ENCODE measurements at places on chromosomes 7 and 10. TPM values are rescaled to one million over a fixed set of nuclear protein-coding genes. Genes with fewer than 3 reads are reported as not detected.

Gene SHTN1
- total RNA-seq: 106 TPM

Gene WEE2
- total RNA-seq: 0.33 TPM

Gene PDE1C
- 2.9 TPM for total RNA-seq

Gene HIPK2
- 47.2 TPM for total RNA-seq

Gene KCND2
- 0.28 TPM for total RNA-seq

Gene PRPS1L1
- not detected for total RNA-seq

DNA sequence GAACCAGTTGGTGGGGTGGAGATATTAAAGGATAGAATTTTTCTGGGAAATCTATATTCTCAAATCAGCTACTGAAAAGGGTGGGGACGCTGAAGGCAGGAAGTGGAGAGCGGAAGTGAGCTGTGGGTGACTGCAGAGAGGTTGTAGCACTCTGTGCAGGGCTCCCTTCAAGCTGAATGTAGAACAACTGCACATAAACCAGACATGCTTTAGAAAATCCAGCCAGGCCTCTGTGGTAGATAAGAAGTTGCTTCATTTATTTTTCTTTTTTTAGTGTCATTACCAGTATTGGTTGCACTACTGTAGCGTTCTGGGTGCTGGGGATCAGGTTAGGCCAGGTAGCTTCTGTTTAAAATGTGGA, 127.8 kb downstream of the CELF2 start:
- H3K27ac ChIP-seq: peak overlapping the region; percentile 17
- H3K4me3 ChIP-seq: no peak overlapping the region
- H3K36me3 ChIP-seq: no peaks in the 10 kb centered on the region
- H3K27me3 ChIP-seq: peaks cover 1% of the 10 kb centered on the region
- H3K4me1 ChIP-seq: peaks cover 56% of the 10 kb centered on the region

GRCh38 chr7:24980534-24981170, 674 bp upstream of the OSBPL3 start:
- DNase-seq: no peak
- peak overlapping the region; percentile 26 for H3K27ac ChIP-seq
- no peaks in the 10 kb centered on the region for H3K36me3 ChIP-seq
- H3K4me3 ChIP-seq: peak overlapping the region; percentile 92
- peaks cover 2% of the 10 kb centered on the region for H3K27me3 ChIP-seq
- H3K4me1 ChIP-seq: peaks cover 24% of the 10 kb centered on the region

- no peaks in the 10 kb centered on the region for H3K27me3 ChIP-seq
- no peak overlapping the region for H3K4me3 ChIP-seq
- DNase-seq: no peak
- no peaks in the 10 kb centered on the region for H3K36me3 ChIP-seq
Measured at GRCh38 chr7:148480479-148481146, 110.0 kb upstream of the C7orf33 start.

- H3K27ac ChIP-seq: no peak overlapping the region
- H3K27me3 ChIP-seq: peaks cover 2% of the 10 kb centered on the region
- peaks cover 44% of the 10 kb centered on the region for H3K4me1 ChIP-seq
- no peak for DNase-seq
Measured at GRCh38 chr7:158819571-158820203, 9.6 kb downstream of the ESYT2 start.

- H3K4me1 ChIP-seq: peaks cover 15% of the 10 kb centered on the region
- H3K27ac ChIP-seq: no peak overlapping the region
- peak; percentile 21 for DNase-seq
- peaks cover 68% of the 10 kb centered on the region for H3K36me3 ChIP-seq
- H3K4me3 ChIP-seq: no peak overlapping the region
Measured at GRCh38 chr10:124010563-124011131, 82.8 kb downstream of the CHST15 start.

DNA sequence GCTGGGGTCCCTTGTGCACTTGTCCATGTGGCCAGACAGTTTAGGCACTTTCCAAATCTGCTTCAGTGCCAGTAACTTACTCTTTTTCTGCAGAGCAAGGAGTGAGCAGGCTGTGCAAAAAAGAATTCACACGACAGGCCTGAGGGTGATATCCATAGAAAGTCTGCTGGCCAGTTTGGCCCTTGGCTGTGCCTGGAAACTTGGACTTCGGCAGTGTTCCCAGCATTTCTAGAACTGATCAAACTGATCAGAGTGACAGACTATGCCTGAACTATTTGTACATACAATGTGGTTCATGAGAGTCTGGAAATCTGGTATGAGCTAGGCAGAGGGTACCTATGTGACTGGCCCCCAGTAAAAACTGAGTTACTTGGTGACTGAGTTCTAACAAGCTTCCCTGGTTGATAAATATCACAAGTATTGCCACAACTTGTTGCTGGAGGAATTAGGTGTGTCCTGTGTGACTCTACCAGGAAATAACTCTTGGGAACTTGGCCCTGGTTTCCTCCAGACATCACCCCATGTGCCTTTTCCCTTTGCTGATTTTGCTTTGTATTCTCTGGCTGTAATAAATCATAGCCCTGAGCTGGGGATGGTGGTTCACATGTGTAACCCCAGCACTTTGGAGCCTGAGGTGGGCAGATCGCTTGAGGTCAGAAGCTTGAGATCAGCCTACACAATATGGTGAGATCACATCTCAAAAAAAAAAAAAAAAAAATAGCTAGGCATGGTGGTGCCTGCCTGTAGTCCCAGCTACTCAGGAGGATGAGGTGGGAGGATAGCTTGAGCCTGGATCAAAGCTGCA, 3.3 kb upstream of the DENND10 start:
- peaks cover 15% of the 10 kb centered on the region for H3K4me1 ChIP-seq
- no peak for DNase-seq
- peaks cover 6% of the 10 kb centered on the region for H3K27me3 ChIP-seq
- peak overlapping the region; percentile 84 for H3K27ac ChIP-seq

GRCh38 chr7:88586219-88586618, 173.3 kb upstream of the ZNF804B start:
- no peak overlapping the region for H3K27ac ChIP-seq
- H3K4me1 ChIP-seq: peaks cover 12% of the 10 kb centered on the region
- H3K27me3 ChIP-seq: no peaks in the 10 kb centered on the region
- H3K36me3 ChIP-seq: no peaks in the 10 kb centered on the region

GRCh38 chr10:119347181-119347974, 140.0 kb downstream of the GRK5 start:
- H3K4me1 ChIP-seq: peaks cover 42% of the 10 kb centered on the region
- H3K27me3 ChIP-seq: peaks cover 16% of the 10 kb centered on the region
- no peak for DNase-seq

GRCh38 chr7:107638594-107638993, 22.0 kb upstream of the SLC26A4 start:
- no peaks in the 10 kb centered on the region for H3K36me3 ChIP-seq
- no peak for DNase-seq
- peaks cover 2% of the 10 kb centered on the region for H3K27me3 ChIP-seq
- H3K4me1 ChIP-seq: peaks cover under 1% of the 10 kb centered on the region
- no peak overlapping the region for H3K27ac ChIP-seq
- no peak overlapping the region for H3K4me3 ChIP-seq

- H3K27me3 ChIP-seq: peaks cover 2% of the 10 kb centered on the region
- no peak overlapping the region for H3K4me3 ChIP-seq
- H3K27ac ChIP-seq: no peak overlapping the region
- DNase-seq: no peak
Measured at GRCh38 chr10:93715345-93715744, 13.0 kb upstream of the FRA10AC1 start.

DNA sequence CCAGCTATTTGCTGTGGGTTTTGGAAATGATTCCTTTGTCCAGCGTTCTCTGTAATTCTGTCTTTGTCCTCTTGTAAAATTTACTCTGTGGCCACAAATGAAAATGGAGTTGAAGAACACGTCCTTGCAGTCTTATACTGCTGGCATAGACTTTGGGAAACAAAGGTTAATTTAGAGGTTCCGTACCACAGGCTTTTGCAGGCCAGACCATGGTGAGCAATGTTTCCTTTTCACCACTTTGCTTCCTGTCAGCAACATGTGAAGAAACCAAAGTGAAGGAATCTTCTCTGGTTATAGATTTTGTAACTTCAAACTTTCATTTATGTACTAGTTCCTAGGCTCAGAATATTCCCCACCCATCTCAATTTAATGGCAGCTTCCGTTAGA, 488.5 kb downstream of the MDFIC start:
- DNase-seq: no peak
- peaks cover 9% of the 10 kb centered on the region for H3K4me1 ChIP-seq
- no peak overlapping the region for H3K27ac ChIP-seq
- H3K4me3 ChIP-seq: no peak overlapping the region

- H3K36me3 ChIP-seq: no peaks in the 10 kb centered on the region
- no peak overlapping the region for H3K27ac ChIP-seq
- H3K4me3 ChIP-seq: no peak overlapping the region
- DNase-seq: no peak
- H3K27me3 ChIP-seq: no peaks in the 10 kb centered on the region
Measured at GRCh38 chr10:76647301-76647700, 990.3 kb downstream of the KCNMA1 start.

DNA sequence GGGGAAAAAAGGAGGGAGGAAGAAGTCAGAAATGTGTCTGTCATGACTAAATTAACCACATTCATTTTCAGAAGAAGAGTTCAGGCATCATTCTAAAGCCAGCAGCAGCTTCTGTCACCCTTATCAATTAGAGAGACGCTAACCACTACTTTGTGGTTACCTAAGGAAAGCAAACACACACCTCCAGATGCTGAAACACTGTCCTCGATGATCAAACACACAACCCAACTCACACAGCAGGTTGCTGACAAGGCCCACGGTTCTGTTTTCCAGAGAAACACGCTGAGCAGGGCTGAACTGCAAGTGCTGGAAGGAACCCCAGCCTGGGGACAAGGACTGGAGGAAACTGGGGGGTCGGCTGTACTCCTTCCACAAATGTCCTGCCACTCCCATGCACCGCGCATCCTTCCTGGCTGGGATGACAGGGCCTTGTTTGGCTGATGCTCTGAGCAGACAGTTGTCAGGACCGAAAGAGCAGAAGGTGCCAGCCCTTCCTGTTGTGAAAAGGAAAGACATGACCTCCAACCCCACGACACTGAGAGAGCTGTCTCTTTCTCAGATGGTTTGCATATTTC, 36.6 kb downstream of the PRKCQ start:
- H3K27ac ChIP-seq: peak overlapping the region; percentile 77
- no peak for DNase-seq
- H3K4me3 ChIP-seq: no peak overlapping the region
- H3K4me1 ChIP-seq: peaks cover 33% of the 10 kb centered on the region
- peaks cover 3% of the 10 kb centered on the region for H3K27me3 ChIP-seq

DNA sequence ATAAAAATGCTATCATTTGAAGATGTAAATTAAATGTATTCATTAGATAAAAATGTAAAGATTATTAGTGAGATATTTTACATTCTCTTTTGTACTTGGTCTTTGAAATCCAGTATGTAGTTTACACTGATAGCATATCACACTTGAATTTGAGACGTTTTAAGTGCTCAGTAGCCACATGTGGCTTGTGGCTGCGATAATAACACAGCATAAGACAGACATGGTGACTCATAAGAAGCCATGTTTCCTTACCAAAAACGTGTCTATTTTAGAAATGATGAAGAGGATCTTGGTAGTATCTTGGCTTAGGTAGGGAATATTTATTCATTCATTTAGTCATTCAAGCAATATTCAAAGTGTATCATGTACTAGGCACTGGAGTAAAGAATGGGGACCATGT, 149.3 kb downstream of the POU6F2 start:
- no peak overlapping the region for H3K4me3 ChIP-seq
- H3K27me3 ChIP-seq: no peaks in the 10 kb centered on the region
- no peaks in the 10 kb centered on the region for H3K4me1 ChIP-seq
- H3K36me3 ChIP-seq: no peaks in the 10 kb centered on the region

DNA sequence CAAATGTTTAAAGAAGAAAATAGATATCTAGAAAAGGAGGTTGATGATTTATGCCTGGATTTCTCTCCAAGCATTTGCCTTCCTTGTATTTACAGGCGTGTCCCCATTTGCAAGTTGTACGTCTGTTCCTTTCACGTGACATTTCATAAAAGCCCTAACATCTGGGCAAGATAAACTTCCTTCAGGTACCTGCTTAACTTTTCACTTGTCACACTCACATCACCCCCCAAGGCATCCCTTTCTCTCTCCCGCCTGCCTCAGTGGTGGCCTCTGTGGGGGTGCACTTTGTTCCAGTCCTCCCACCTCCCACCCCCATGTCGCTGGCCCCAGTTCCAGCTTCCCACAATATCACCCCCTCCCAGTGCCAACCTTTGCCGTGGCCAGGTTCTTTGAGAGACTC, 6.7 kb downstream of the TWIST1 start:
- no peak overlapping the region for H3K27ac ChIP-seq
- peak; percentile 8 for DNase-seq
- no peak overlapping the region for H3K4me3 ChIP-seq

DNA sequence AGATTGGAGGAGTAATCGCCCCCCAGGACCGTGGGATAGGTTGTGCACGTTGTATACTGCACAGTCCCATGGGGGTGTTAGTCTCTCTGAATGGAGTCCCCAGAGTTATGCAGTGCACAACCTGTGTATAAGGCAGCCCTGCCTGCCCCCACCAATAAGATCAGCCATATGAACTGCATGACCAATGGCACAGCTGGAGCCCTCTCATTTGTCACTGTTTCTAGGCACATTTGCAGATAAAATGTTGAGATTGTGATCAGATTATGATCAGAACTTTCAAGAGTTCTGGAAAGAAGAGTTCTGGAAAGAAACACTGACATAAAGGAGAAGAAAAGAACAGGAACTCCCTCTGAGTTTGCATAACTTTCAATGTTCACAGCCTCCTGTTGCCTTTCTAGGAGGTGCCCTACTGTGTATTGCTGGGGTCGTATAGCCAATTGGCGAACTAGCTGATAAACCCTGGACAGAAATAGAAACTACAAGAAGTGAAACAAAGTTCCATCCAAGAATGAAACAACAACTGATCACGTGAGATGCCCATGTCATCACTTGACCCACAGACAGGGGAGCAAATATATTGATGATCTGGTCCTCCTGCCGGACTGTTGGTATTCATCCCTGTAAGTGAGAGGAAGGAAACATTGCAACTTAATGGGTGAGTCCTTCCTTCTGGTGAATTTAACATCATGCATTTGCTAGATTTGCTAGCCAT, 49.6 kb upstream of the TOMM7 start:
- H3K36me3 ChIP-seq: peaks cover 3% of the 10 kb centered on the region
- no peak for DNase-seq
- H3K4me3 ChIP-seq: no peak overlapping the region

- H3K36me3 ChIP-seq: no peaks in the 10 kb centered on the region
- H3K4me3 ChIP-seq: no peak overlapping the region
- H3K27ac ChIP-seq: no peak overlapping the region
- H3K4me1 ChIP-seq: peaks cover 11% of the 10 kb centered on the region
- H3K27me3 ChIP-seq: peaks cover 4% of the 10 kb centered on the region
- no peak for DNase-seq
Measured at GRCh38 chr7:105675934-105676371, 94.7 kb upstream of the EFCAB10 start.

GRCh38 chr10:120508393-120508792, 51.4 kb downstream of the PLPP4 start:
- no peak overlapping the region for H3K27ac ChIP-seq
- no peaks in the 10 kb centered on the region for H3K36me3 ChIP-seq
- no peaks in the 10 kb centered on the region for H3K4me1 ChIP-seq
- H3K27me3 ChIP-seq: no peaks in the 10 kb centered on the region
- no peak for DNase-seq
- H3K4me3 ChIP-seq: no peak overlapping the region

GRCh38 chr7:102890292-102890970, 22.4 kb upstream of the LRRC17 start:
- no peak overlapping the region for H3K27ac ChIP-seq
- H3K36me3 ChIP-seq: no peaks in the 10 kb centered on the region
- no peaks in the 10 kb centered on the region for H3K4me1 ChIP-seq
- H3K4me3 ChIP-seq: no peak overlapping the region
- H3K27me3 ChIP-seq: no peaks in the 10 kb centered on the region

Data from endothelial cell (in vitro differentiated cells).